Naive B cell (primary cell): ENCODE measurements at places on chromosomes 12 and 14.

DNA sequence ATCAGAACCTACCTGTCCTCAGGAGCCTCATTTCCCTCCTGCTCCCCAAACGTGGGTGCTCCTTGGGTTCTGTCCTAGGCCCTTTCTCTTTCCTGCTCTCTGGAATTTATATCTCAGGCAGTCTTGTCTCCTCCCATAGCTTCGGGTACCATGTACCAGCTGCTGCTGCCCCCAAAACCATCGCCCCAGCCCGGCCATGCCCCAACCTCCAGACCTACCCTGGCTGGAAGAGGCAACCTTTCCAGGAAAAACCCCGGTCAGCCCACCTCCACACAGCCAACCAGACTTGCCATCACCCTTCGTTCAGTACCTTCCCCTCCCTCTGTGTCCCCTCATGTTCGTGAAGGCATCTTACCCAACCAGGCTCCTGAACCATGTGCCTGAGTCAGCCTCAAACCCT lies 165.1 kb downstream of the CALM1 start:
- DNase-seq: no peak

- no peak for DNase-seq
These were observed 100.8 kb downstream of the TAOK3 start for GRCh38 chr12:118271770-118272417.

- no peak for DNase-seq
These were observed 17.6 kb upstream of the TRAF3 start for GRCh38 chr14:102759456-102760187.

- DNase-seq: no peak
These were observed 122.8 kb upstream of the NUDT4 start for GRCh38 chr12:93254911-93255310.

DNA sequence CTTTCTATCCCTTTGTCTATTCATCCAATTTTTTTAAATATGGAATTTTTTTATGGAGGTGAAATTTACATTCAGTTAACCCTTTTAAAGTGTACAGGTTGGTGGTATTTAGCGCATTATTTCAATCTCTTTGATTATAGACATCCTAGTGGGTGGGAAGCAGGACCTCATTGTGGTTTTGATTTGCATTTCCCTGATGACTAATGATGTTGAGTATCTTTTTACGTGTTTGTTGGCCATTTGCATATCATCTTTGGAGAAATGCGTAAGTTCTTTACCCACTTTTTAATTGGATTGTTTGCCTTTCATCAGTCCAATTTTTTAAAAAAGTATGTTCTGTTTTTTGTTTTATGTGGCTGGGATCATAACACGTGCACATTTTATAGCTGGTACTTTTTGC lies 20.8 kb downstream of the PAPLN start:
- DNase-seq: no peak

DNA sequence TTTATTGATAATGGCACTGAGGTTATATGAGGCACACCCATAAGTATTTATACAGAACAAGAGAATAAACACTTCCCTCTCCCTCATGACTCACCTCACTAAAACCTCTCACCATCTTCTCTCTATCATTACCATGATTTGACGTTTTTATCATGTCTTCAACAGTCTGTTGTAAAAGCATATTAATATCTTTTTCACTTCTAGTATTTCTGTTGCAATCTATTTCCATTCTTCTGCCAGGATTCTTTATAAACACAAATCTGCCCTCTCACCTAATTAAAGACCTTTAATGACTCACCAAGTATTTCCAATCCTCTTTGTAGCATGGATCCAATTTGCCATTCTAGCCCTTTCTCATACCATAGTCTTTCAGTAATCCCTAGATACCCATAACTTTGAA lies 527.7 kb downstream of the SLC16A7 start:
- DNase-seq: no peak

DNA sequence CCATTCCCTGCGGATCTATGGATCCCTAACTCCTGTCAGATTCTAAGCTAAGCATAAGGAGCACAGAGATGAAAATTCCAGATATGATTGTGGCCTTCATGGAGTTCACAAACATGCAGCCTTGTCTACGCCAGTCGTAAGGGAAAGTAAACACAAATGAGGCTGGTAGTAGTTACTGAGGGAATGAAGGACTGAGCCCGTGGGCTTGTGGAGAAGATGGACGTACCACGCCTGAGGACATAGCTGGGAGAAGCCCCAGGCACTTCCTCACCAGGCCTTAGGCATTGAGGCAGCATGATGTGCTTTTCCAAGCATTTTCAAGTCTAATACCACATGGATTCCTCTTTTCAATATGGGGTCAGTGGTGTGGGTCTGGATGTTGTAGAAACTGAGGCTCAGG lies 515.2 kb downstream of the BCL11B start:
- no peak for DNase-seq

DNA sequence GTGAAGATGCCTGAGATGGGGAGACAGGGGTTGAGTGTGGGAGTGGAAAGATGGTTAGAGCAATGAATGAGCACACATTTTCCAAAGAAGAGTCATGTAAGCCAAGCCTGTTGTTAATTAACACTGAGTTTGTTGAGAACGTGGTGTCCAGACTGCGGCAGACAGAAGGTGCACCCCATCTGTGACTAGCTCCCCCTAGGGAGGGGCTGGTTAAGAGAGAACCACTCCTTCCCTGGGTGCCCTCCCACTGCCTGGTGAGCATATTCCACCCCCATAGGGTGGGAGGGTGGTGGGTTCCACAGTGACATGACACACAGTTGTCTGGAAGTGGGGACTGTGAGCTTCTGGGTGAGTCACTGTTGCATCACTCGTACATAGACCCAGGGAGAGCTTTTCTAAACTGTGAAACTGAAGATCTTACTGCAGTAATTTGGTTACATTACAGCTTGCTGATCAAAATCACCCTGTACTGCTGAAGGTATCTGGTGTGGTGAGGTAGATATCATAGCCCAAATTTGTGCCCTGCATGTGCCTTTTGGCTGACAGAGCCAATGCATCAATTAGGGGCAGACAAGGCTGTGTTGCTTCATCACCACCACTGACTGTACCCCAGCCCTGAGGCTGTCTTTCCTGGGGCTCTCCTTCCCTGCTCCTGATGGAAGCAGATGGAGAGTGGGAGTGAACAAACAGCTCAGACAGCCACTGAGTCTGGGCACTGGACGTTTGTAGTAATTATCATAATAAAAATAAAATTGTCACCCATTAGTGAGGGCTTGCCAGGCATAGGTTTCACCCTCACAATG lies 150.9 kb downstream of the EMP1 start:
- no peak for DNase-seq

GRCh38 chr14:73796415-73796814 lies 55.2 kb upstream of the PTGR2 start:
- DNase-seq: no peak

- DNase-seq: no peak
These were observed 510.8 kb downstream of the TMTC2 start for GRCh38 chr12:83197483-83197914.

DNA sequence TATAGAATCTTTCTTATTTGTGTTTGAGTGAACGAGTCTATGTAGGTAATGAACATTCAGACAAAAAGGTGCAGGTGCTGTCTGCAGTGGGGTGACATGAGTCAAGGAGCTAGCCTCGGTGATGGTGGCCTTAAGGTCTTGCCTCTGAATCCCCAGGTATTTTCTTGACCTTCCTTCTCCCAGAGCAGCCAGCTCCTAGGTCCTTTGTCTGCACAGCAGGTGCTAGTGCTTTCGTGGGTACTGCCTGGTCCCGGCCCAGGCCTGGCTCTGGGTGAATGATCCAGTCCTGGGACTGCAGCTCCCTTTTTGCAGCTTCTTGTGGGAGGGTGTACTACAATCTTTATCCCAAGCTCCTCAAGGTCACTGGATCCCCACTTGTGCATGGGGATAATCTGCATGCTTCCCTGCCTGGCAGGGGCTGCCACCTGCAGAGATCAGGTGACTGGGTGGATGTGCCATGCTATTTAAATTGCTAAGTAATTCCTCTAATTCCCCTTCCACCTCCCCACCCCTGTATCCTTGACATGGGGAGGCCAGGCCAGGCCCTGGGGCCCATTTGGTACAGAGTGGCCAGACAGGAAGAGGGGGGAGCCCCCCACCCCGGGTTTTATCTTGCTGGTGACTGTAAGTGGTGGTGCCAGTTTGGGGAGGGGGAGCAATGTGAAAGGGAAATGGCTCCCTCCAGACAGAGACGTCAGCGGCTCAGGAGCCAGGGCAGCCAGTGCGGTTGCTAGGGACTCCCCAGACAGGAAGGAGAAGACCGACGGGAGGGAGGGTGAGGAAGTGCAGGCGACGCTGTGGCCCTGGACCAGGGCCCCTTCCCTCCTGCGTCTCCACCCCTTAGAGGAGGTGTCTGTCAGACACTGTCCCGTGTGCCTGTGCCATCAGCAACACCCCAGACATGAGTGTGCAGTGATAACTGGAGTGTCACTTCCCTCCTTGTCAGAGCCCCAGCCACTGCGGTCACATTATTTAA lies 6.7 kb downstream of the VASH1 start:
- DNase-seq: peak; percentile 54

DNA sequence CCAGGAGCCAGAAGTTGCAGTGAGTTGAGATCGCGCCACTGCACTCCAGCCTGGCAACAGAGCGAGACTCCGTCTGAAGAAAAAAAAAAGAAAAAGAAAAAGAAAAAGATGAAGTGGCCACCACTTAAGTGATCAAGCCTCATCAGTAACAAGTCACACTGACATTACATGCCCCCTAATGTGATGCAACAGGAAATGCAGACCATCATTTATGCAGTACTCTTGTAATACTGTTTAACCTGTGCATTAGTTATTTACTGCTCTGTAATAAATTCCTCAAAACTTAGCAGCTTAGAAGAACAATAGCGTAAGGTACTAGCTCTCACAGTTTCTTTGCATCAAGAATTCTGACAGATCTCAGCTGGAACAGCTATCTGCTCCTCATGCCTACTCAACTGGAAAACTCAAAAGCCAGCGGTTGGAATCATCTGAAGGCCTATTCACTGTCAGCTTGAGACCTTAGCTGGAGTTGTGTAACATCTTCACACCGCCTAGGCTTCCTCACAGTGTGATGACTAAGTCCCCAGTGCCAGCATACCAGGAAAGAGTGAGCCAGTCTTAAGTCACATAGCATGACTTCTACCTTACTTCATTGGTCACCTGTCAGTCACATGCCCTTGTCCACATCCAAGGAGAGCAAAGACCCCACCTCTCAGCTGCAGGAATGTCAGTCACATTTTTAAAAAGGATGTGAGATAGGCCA lies 31.5 kb downstream of the EPS8 start:
- no peak for DNase-seq

- no peak for DNase-seq
These were observed 68.4 kb downstream of the ANO6 start for GRCh38 chr12:45284096-45284901.
